ENCODE measurements at places on chromosomes 2 and 18.

- DNase-seq: no peak
These were observed 242.8 kb downstream of the FAM210A start for GRCh38 chr18:13483316-13484270.

DNA sequence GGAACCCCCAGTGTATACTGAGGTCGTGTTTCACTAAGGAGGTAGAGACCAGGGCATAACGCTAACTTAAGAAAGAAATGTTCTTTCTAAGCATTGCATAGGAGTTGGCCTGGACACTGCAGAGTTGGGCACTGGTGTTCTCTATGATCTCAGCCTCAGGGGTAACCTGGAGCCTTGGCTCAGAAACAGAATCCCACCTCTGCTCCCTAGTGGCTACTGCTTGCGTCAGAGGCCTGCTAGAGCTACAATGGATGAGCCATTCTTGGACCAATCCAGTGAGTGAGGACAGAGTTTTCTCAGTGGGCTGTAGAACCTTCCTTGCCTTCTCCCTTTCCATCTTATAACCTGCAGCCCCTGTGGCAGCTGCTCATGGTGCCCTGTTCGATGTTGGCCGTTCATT lies 324.4 kb upstream of the CELF4 start:
- no peak for DNase-seq

DNA sequence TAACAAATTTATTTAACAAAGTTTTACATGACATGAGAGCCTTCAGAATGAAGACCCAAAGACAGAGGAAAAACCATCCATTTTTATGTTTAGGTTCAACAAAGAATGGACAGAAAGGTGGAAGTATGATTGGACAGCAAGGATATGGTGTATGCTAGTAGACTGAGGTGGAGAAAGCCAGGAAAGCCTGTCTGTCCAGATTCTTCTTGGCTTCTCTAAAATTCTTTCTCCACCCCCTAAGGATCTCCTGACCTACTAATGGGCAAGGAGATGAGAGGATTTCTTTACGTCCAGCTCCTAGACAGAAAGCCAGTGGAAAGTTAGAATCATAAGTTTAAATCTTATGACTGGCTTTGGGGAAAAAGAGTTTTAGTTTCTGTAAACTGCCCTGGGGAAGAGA lies 3.0 kb downstream of the ATIC start:
- DNase-seq: no peak

DNA sequence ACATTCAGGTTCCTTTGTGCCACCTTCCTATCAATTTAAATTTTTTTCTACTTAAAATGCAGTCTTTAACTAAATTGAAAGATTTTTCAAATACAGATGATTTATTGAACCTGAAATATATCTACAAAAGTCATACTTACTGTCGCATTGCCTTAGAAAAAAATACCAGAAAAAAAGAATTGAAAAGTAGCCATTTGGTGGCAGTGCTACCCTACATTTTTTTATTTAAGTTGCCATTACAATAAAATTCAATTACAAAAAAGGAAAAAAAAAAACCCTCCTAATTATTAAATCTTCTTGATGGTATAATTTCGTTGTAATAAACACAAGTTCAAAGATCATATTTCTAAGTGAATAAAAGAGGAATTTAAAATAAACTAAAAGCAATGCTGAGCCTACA lies 43.4 kb downstream of the DSC3 start:
- no peak for DNase-seq

- DNase-seq: no peak
These were observed 206.8 kb upstream of the ERBB4 start for GRCh38 chr2:212745359-212745758.

GRCh38 chr18:25282896-25283703 lies 68.9 kb downstream of the ZNF521 start:
- no peak for DNase-seq

DNA sequence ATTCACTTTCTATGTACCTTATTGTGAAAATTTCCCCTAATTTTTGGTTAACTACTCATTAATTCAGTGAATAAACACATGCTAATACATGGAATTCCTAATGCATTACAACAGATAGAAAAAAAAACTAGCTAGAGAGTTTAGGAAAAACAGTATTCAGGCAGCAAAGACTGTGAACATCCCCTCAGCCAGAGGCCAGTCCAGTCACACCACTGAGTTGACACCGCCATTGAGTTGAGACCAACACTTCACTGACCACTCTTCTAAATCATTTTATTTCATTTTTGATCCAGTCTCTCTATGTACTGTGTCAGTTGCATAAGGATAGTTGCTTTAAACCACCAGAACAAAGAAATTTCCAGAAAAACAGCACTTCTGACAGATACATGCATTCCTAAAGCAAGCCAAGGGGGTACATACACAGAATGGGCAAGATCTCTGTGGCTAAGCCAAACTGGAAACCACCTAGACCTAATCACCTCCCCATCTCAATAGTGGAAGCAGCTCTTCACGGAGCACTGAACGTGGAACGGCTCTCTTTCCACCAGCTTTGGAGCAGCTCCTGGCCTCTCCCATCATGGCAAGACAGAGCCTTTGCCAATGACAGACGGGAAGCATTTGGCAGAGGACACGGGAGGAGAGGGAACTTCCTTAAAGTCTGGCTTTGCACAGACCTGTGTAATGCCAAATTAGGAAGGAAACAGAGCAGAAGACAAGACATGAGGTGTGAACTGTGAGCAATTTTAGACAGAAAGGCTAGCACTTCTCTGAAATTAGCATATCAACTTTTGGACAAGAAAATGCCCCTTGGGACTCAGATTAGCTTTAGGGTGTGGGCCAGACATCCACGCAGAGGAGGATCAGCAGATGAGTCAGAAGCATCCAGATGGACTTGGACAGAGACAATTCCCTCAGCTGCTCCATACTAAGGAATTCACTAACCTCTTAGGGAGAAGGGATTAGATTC lies 36.4 kb downstream of the CACNB4 start:
- DNase-seq: peak; percentile 38

DNA sequence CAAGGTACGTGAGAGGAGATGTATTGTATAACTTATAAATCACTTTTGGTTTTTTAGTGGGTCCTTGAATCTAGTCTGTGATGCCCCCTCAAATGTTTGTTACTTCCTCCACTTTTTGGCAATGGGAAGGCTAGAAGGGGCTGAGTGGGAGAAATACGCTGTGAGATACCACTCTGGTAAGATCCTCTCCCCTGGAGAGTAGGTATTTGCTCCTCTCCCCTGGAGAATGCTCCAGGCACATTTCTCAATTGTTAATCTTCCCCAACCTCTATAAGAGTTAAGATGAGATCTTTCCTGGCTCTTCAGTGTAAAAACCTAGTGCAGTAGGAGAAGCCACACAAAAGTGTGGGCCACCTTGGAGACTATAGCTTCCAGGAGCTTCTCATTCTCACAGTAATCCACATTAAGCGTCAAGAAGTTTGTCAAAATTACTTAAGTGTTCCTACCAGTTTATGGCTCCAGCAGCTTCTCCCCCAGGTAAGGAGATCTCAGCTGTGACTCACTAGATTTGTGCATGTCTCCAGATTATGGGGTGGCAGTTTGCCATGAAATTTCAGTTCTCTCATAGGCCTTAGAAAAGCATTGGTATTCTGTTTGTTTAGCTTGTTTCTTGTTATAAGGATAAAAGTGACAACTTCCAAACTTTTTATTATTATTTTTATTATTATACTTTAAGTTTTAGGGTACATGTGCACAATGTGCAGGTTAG lies 182.6 kb downstream of the FSIP2 start:
- no peak for DNase-seq

DNA sequence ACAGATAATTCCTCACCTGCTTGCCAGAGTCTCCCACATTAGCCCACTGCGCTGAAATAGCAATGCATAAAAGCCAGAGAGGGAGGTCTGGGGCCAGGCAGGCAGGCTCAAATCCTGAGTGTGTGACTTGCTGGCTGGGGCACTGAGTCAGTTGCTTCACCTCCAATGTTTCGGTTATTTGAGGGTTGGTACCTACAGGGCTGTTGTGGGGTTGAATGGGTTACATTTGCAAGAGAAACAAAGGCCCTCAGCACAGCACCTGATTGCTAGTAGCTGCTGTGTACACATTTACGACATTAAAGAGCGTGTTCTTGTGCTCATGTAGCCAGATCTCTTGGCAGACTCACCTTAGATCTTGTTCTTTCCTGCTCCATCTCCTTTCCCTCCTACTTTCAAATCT lies 34.1 kb upstream of the FAM110C start:
- DNase-seq: no peak

- peak; percentile 21 for DNase-seq
These were observed 80.0 kb downstream of the EXOC6B start for GRCh38 chr2:72745679-72746368.

- no peak for DNase-seq
These were observed 54.2 kb downstream of the SERTAD2 start for GRCh38 chr2:64599469-64599868.

DNA sequence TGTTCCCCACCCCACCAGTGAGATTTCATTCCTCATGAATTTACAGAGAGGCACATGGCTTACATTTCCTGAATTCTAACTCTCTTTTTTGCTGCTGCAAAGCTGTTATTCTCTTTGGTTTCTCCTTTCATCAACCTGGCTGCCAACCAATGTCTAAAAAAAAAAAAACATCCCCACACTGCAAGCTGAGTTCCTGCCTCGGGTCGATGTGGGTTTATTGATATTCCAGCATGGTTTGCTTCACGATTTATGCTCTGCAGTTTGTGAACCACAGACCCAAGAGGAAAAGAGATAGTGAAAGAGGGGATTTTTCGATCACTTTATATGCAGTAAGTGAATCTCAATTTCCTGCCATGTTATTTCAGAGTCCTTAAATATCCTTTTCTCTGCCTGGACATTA lies 363.6 kb downstream of the LPIN1 start:
- no peak for DNase-seq

DNA sequence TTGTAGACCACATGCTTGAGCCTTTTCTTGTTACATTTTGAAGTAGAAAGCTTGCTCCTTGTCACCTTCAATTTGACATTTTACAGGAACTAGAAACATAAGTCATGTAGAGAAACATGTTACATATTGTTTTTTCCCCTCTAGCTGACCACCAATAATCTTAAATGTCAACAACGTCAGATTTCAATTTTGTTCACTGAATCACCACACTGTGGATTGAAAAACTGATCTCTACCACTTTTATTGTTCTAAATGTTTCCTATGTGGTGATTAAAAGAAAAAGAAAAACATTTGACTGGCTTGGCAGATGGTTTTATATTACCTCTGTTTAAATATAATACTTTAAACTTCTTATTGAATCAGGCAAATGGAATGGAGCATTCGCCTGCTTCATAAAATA lies 87.7 kb downstream of the DSEL start:
- DNase-seq: no peak

- DNase-seq: peak; percentile 22
These were observed 7.4 kb downstream of the DNAJB2 start for GRCh38 chr2:219286436-219287115.

GRCh38 chr2:216017365-216017764 lies 4.0 kb upstream of the MREG start:
- DNase-seq: no peak

GRCh38 chr2:45009303-45009927 lies at the start of gene SIX2:
Gene SIX2, minus strand, starts transcription at chr2:45009452. Its CDS starts 342 bp downstream, at chr2:45009110.
- DNase-seq: peak; percentile 56

DNA sequence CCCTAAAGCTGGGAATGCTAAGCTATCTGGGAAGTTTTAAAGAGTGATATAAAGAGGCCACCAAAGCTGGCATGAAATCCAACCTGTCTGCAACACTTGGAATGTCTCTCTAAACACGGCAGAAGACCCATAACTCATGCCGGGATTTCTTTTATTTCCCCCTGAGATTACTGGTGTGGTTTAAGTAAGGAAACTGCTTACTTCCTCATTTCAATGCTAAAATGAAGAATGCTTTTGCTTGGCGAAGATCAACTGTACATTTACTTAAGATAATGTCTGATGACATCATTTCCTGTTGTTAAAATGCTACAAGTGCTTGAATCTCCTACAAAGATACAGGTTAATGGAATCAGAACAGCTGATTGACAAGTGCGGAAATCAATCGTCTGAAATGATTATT lies 353.8 kb upstream of the SALL3 start:
- DNase-seq: no peak

DNA sequence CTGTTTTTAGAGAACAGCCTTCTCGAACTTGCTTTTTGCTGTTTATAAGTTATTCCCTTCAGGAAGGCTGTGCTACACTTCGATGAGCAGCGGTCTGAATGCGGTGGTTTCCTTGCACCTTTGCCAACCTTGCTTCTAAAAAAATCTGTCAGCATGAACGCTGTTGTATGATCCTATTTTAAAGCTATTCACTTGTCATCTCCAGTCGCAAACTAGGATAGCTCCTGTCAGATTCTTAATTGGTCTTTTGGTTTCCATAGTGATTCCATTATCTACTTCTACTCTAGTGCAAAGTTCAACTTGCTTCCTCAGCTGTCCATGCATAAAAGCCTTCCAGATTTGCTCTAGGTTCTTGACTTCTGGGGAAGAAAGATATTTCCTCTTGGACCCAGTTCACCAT lies 76.3 kb upstream of the GALNT3 start:
- DNase-seq: no peak

DNA sequence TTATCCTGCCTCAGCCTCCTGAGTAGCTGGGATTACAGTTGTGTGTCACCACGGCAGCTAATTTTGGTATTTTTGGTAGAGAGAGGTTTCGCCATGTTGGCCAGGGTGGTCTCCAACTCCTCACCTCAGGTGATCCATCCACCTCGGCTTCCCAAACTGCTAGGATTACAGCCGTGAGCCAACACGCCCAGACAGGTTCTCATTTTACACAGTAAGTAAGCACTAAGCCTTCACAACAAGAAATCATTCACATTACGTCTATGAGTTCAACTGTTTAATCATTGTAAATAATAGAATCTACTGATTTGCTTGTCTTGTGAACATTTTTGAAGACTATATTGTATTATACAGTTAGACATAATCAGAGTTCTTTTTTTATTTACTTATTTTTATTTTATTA lies 131.5 kb upstream of the LRATD1 start:
- DNase-seq: no peak

GRCh38 chr2:52964916-52965530 lies 802.6 kb upstream of the CHAC2 start:
- DNase-seq: no peak

DNA sequence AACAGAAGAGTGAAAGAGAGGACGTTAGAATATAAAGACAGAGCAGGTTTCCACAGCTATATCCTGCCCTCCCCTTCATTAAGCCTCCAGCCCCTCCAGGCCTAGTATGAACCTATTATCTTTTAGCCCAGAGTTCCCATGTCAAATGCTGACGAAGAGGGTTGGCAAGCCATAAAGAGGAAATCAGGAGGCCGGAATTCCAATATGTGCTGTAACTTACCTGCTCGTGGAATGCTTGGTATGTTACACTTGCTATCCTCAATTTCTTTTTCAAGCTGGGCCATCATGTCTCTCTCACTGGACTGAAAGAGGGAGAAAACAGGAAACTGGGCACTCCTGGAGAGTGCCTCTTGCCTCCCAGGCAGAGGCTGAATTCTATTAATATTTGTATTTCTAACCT lies 264.1 kb downstream of the TRIB2 start:
- no peak for DNase-seq
